Stimulated activated CD4-positive, alpha-beta T cell treated with anti-CD3 and anti-CD28 coated beads, Interleukin-2, amount 100 ng/mL, for 24 hours (primary cell): ENCODE measurements at places on chromosomes 2 and 18.

DNA sequence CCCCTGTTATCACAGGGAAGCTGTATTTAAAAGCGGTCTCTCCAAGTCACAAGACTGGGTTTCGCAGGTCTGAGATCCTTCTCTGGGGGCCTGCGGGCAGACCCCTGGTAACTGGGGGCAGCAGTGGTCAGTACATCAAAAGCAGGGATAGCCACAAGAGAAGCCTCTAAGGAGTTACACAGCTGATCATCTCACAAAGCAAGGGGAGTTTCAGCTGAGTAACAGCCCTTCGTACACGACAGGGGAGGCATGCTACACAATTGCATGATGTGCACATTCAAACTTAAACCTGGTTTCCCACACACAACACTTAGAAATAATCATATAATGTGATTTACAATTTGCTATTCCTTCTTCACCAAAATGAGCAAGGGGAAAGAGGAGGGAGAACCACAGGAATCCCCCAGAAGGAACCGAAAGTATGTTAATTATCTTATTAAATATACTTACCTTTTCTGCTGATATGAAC lies 87.5 kb downstream of the TMEM131 start:
- DNase-seq: no peak

- DNase-seq: no peak
Measured at GRCh38 chr2:145023334-145023934, 503.5 kb upstream of the ZEB2 start.

DNA sequence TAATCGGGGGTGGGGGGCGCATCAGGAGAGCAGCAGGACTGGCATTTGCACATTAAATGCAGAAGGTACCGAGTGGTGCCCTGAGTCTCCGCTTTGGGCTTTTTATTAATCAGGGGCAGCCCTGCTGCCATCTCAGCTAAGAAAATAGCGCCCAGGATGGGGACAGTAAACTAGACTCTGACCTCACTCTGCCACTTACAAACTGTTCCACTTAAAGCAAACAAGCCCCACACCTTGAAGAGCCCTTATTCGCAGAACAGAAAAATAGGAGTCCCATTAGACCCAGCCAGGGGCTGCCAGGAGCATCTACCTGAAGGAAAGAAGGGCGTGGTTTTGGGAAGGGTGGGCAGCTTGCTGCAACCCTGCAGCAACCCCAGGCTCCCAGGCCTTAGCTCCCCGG lies 165.3 kb downstream of the TNS1 start:
- no peak for DNase-seq

- DNase-seq: no peak
Measured at GRCh38 chr2:227906991-227907390, 35.6 kb downstream of the DAW1 start.

DNA sequence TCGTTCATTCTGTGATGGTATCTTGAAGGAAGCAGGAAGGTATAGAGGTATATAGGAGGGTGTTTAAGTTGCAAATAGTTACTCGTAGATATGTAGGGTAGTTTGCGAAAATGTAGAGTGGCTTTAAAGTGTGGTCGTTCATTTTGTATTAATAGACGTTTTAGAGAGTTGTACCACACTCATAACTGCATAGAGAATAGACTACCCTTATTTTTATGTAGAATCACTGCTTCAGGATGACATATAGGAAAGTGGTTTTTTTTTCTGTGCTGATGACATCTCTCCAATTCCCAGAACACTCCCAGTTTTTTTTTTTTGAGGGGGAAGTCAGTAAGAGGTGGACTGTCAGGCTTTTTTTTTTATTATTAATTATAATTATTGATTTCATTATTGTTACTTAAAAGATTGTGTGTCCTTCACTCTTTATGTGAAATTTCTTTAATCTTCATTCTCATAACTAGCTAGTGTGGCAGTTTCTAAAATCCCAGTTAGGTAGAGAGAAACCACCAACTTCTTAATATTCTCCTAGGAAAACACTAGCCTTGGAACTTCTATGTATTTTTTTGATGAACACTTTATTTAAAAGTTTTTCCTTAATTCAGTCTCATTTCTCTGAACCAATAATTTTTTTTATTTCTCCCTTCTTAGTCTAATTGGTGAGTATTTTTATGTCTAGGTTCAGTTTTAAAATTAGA lies 1.5 kb downstream of the ACTR3 start:
- DNase-seq: no peak

- no peak for DNase-seq
Measured at GRCh38 chr2:161131074-161131680, 29.1 kb upstream of the TANK start.

- no peak for DNase-seq
Measured at GRCh38 chr2:171520471-171520870, 1.8 kb upstream of the CYBRD1 start.

GRCh38 chr18:830315-830901 lies 18.4 kb upstream of the YES1 start:
- no peak for DNase-seq

GRCh38 chr18:45576931-45577330 lies 38.3 kb upstream of the SLC14A2 start:
- DNase-seq: no peak

GRCh38 chr2:229181641-229182040 lies 89.4 kb downstream of the PID1 start:
- no peak for DNase-seq

DNA sequence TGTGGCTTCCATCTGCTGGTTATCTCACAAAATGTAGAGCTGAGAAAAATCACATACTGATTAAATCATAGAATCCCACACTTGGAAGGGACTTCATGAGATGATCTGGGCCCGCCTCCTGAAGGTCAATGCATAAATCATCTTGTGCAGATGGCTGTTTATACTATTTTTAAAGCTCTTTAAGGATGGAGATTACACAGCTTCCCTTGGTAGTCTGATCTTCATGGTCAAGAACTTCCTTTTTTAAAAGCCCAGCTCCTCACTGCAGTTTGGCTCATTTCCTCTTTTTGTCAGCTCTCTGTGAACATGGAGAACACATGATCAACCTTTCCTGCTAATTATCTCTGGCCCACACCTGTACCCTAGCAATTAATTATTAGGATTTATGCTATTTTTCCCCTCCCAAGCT lies 25.9 kb downstream of the GCG start:
- no peak for DNase-seq

- no peak for DNase-seq
Measured at GRCh38 chr2:149894760-149895159, 307.2 kb upstream of the MMADHC start.

DNA sequence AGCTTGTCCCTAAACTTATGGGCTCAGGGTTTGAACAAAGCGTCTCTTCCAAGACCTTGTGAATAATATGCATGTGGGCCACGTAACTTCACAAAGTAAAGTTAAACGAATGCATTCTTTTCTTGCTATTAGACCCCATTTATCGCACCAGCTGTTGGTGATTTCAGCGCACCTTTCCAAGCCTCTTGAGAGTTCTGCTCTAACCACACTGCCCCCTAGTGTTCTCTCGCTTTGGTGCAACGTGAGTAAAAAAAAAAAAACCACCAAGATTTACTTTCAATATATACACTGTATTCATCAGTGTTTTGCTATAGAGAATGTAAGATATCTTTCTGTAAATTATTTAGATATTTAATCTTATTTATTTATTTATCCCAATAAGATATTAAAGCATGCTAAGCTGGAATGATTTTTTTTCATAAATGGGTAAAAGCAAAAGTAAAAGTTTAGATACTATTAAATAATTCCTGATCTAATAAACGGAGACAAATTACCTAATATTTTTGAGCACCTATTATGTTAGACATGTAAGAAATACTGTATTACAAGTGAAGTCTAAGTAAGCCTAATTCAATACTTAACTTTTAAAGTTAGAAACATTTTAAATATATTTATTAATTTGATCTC lies 459.5 kb downstream of the DLGAP1 start:
- peak; percentile 63 for DNase-seq

GRCh38 chr18:43634994-43635393 lies 357.7 kb upstream of the SYT4 start:
- DNase-seq: no peak

DNA sequence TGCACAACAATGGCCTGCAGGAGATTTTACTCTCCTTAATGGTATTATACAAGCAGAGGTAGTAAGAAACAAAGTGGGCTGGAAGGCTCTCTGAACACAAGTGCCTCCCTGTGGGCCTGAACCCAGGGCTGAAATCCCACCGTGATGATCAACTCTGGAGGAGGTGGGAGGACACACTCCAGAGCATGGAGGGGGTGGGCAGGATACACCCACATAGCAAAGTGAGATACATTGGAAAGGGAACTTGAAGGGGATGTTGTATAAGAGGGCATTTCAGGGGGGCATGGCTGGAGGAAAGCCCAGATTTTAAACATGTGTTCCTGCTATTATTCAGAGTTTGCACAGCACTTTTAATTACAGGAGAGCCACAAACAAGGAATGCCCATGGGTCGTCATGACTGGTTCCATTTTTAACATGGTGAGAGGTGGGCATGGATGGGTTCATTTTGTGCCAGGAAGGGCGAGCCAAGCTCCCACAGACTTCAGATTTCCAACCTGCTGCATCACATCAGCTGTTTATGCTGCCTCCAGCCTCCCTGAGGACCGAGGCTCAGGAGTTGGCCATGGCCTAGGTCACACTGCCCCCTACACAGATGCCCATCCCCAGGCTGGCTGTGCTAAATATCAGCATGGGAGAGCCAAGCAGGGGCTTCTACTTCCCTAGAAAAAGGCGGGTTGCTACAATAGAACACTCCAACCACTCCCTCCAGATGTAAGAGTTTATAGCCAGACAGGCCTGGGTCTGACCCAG lies 416.2 kb upstream of the ID2 start:
- DNase-seq: no peak

DNA sequence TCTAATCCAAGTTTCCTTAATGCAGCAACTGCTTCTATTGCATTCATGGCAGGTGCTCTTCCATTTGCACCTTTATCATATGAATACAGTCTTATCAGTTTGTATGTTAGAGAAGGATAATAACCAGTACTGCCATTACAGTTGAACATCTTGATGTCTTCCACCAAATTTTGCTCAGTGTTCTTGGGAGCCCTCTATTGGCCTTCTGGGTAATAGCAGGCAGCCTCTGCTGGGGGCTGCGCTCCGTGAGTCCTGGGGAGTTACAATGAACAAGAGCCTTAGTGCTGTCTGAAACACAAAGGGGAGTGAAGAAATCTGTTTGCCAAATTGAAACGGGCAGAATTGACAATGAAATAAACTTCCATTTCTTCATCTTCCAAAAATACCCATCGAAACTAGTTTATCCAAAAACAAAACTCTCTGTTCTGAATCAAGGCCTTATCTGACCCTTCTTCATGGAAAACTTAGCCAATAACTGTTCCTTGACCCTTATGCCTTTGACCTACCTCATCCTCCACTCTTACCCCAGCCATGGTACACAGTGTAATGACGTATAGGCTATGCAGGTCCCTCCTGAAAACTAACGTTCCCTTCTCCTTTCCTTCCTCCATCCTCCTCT lies 79.9 kb downstream of the ALK start:
- DNase-seq: no peak

DNA sequence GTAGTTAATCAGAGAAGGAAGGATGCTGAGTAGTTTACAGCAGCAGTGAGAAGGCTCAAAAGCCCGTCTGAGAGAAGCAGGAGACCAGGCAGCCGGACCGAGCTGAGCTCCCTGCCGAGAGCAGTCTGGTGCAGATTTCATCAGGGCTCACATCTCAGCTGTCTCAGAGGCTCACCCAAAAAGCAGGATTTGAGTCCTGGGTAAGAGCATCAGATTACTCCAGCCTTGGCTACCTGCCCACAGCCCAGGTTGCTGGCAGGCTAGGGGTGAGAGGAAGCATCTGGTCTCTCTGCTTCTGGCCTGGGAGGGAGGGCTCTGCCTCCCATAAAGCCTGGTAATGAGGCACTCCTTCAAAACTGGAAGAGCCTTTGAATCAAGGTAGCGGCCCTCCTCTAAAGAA lies 140.5 kb downstream of the ST6GAL2 start:
- DNase-seq: no peak

DNA sequence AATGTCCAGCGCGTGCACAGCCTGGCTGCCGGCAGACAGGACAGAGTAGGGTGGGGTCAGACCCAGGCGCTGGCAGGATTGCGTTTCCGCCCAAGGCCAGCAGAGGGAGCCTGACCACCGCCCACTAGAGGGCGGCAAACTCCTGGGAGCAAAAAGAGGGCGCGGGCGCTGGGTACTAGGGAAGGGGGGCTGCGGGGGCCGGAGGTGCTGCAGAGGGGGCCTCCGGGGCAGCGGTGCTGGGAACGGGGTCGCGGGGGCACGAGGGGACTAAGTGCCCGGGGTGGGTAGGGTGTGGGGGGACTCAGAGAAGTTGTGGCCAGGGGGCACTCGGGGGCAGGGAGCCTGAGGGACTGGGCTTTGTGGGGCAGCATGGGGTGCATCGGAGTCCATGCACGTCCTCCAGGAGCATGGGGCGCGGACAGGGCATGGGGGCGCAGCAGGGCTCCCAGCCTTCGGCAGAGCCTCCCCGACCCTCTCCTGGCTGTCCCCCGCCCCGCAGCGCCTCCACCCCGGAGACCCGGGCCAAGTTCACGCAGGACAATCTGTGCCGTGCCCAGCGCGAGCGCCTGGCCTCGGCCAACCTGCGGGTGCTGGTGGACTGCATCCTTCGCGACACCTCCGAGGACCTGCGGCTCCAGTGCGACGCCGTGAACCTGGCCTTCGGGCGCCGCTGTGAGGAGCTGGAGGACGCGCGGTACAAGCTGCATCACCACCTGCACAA lies 3.2 kb downstream of the TEKT4 start:
- DNase-seq: peak; percentile 81

- no peak for DNase-seq
Measured at GRCh38 chr2:158103411-158104012, 1.8 kb downstream of the UPP2 start.

GRCh38 chr2:12320991-12321641 lies 395.6 kb upstream of the TRIB2 start:
- DNase-seq: no peak

GRCh38 chr2:212723226-212723625 lies 184.6 kb upstream of the ERBB4 start:
- DNase-seq: no peak

- DNase-seq: no peak
Measured at GRCh38 chr2:33560017-33560416, 39.1 kb downstream of the FAM98A start.

DNA sequence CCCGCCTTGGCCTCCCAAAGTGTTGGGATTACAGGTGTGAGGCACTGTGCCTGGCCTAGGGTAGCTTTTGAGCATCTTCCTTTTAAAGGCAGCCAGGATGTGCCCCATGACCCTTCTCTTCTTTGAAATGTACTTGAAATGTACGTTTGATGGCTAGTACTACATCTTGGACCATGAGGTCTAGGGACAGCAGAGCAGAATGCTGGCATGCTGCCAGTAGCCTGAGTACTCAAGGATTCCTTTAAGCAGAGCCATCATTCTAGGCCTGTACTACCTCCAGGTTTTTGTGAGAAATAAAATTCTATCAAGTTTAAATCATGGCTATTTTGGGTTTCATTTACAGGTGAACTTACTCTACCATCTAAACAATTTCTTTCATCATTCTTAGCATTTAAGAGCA lies 2.9 kb upstream of the EML6 start:
- DNase-seq: no peak

DNA sequence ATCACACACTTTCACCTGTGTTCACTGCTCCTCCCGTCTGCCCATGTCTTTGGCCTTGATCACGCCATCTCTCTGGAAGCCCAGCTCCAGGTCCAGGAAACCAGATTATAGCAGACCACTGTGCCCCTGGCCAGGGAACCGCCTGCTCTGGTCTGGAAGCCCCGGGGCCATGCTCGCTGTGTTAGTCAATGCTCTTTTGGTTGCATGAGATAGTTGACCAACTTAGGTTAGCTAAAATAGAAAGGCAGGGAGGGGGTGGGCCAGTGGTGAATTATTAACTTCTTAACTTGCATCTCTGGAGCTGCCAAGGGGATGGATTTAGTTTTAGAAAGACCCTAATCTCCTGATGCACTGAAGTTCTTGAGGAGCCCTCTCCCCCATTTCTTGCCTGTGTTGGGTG lies 232.7 kb downstream of the AGAP1 start:
- no peak for DNase-seq

GRCh38 chr2:25132299-25132635 lies 36.1 kb downstream of the POMC start:
- no peak for DNase-seq
